Brain pericyte (primary cell): ENCODE measurements at places on chromosomes 12 and 14.

- no peak for DNase-seq
Measured at GRCh38 chr12:111193496-111193895, 175.4 kb downstream of the PHETA1 start.

GRCh38 chr14:37546621-37547447 is 48.2 kb downstream of the FOXA1 start:
- DNase-seq = no peak

DNA sequence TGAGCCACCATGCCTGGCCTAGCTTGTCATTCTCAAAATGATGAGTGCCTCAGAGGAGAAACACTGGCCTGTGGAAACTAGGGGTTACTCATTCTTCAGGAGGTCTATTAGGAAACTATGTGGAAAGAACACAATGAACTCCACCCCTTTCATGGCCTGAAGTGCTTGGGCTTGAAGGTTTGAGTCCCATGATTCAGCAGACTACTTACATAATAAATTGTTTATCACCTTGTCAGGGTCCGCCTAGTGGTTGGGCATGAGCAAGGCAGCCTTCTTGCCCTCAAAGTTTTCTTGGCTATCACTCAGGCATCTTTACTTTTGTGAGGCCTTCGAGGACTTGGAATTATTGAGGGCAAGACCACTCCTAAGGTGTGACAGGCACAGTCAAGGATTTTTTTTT is 251.2 kb downstream of the ACSS3 start:
- DNase-seq = no peak

DNA sequence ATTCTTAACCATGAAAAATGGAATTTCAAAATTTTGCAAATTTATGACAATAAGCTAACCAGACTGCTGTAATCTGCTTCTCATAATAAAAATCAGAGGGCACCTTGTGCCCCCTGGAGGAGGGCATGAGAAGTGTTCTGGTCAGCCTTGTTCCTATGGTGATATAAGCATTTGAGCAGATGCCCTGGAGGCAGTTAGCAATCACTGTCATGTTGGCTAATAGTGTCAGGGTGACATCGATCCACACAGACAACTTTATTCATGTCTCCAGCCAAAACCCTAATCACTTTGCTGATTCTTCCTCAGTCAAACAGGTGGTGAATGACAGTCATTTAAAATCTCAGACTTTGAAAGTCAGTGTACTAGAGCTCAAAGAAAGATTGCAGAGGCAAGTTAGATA is 943.0 kb downstream of the GALC start:
- no peak for DNase-seq

DNA sequence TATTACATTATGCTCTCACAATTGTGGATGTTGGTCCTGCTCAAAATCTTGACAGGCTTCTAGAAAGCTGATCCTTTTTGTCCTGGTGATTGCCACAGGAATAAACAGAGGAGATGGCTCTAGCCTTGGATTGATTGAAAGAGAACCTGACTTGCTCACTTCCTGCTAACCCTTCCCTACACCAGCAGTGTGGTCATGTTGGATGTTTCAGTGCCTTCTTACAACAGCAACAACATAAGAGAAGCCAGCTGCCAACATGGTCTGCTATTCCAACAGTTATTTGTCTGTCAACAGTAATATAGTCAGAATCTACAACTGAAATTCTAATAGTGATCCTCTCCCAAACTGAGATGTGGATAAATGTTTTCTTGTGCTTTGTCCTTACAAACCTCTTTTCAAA is 311.6 kb upstream of the DIO2 start:
- no peak for DNase-seq

- no peak for DNase-seq
Measured at GRCh38 chr12:13631873-13632272, 349.5 kb downstream of the GRIN2B start.

DNA sequence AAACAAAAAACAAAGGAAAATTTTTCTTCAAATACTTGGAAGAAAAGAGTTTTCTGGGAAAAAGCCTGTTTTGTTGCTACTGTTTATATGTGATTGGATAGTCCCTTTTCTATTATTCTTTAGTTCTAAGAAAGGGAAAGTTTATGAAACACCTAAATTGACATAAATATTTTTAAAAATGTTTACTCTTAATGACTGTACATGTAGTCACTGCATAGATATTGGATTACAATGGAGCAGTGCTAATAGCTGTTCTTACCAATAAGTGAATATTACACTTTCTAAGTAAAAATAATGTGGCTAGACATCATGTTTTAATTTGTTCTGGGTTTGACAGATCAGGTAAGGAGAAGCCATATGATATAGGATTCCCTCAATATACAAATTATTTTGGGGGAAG is 352.7 kb upstream of the DIO2 start:
- no peak for DNase-seq

DNA sequence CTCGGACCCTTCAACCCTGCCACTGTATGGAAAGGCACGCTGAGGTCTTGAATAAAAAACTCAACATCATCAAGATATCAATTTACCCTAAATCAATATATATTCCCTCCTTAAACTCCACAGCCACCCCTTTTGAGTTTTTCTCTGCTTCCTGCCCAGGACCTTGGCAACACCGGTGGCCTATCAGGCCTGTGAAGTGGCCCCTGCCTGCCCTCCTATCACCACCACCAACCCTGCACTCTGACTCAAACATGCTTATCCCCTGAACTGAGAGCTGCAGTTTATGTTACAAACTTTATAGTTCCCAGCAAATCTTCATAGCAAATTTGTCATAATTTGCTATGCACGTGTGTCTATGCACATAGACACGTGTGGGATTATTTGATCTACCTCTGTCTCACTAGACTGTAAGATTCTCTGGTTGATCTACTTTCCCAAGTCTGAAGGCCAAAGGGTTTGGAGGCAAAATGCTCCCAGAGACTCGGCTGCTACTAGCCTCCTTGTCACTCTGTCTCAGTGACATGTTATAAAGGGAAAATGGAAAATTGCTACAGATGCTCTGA is 63.4 kb downstream of the SPTB start:
- DNase-seq = no peak

- DNase-seq = no peak
Measured at GRCh38 chr12:88896958-88897357, 316.7 kb upstream of the KITLG start.

DNA sequence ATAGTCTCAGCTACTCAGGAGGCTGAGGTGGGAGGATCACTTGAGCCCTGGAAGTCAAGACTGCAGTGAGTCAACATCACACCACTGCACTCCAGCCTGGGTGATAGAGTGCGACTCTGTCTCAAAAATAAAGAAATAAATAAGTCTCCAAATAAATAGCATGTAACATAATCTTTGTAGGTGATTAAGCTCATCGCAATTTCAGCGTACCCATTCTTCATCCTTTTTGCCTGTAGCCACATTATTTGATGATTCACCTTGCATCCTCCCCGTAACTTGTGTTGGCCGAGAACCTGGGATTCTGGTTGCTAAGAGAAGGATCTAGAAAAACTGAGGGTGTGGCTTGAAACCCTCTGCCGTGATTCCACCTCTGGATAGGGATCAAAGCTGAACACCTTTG is 115.1 kb downstream of the GALC start:
- no peak for DNase-seq

GRCh38 chr14:103404032-103404918 is 19.1 kb downstream of the MARK3 start:
- no peak for DNase-seq

- DNase-seq = no peak
Measured at GRCh38 chr12:16515666-16516065, 90.3 kb downstream of the LMO3 start.
